ENCODE measurements at places on chromosomes 3 and 15.

- DNase-seq, result no peak
These were observed 15.9 kb downstream of the MYZAP start for GRCh38 chr15:57607570-57608000.

DNA sequence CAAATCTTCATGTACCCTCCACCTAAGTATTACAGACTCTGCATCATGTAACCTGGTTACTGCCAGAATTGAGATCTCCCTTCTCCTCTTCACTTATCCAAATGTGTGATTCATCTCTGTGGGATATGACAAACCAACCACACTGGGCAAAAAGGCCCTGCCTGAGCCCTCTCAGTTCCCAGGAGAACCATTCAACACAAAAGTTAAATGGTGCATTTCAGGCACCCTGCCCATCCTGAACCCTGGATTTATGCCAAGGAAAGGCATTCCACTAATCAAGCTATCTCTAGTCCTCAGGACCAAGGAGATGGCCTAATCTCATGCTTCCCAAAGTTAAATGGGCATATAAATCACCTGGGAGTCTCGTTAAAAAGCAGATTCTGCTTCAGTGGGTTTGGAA lies 108.5 kb downstream of the TNIK start:
- DNase-seq, result no peak

DNA sequence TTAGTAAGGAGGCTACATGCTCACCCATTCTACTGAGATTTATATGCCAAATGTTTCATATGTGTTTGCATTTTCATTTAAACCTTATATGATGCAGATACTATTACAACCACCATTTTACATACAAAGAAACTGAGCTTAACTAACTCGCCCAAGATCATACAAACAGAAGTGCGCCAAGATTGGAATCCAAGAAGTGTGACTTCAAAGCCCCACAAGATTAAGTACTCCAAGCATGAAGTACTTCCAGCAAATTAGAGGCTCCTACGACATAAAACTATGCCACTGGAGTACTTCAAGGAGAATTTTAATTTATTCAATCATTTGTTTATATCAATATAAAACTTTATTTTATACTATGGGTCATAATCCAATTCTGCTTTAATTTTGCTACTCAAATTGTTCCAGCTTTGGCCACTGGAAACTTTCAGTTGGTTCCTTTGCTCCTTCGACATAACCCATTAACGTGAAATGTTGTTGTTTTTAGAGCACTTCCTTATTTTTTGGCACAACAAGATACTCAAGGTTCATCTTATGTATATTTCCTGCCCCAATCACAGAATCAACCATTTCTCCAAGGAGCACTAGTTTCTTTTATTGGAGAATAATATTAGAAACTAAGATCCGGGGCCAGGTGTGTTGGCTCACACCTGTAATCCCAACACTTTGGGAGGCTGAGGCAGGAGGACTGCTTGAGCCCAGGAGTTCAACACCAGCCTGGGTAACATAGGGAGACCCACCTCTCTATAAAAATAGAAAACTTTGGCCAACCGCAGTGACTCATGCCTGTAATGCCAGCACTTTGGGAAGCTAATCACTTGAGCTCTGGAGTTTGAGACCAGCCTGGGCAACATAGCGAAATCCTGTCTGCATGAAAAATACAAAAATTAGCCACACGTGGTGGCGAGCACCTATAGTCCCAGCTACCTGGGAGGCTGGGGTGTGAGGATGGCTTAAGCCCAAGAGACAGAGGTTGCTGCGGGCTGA lies 10.4 kb downstream of the INO80 start:
- DNase-seq, result no peak

DNA sequence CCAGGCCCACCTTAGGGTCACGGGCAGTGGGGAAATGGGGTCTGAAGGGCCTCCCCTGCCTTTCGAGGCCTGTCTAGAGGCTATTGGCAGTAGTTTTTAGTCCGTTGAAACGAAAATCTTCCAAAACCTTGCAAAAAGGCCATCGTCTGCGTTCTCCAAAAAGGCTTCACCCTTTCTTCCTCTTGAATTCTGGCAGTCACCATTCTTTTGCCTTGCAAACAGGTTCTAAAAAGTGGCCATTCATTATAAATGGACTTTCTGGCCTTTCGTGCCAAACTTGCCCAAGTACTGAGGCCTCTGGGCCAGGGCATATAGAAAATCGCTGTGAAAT lies 367 bp upstream of the TARS3 start:
- DNase-seq, result no peak

DNA sequence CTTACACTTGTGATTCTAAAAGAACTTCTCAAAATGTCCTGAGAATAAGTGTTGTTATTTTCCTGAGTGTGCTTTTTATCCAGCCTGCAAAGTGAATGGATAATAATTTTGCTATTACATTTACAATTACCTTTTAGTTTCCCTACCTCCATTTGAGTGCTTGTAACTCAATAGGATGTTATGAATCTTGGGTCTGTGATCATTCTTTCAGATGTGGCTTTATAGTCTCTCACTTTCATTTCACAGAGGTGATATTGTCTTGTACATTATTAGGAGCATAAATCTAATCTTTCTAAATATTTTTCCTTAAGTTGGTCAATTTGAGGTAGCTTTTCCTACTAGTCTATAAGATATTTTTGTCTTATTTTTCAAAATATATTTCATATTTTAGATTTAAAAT lies 386.3 kb upstream of the EPHA6 start:
- DNase-seq, result no peak

DNA sequence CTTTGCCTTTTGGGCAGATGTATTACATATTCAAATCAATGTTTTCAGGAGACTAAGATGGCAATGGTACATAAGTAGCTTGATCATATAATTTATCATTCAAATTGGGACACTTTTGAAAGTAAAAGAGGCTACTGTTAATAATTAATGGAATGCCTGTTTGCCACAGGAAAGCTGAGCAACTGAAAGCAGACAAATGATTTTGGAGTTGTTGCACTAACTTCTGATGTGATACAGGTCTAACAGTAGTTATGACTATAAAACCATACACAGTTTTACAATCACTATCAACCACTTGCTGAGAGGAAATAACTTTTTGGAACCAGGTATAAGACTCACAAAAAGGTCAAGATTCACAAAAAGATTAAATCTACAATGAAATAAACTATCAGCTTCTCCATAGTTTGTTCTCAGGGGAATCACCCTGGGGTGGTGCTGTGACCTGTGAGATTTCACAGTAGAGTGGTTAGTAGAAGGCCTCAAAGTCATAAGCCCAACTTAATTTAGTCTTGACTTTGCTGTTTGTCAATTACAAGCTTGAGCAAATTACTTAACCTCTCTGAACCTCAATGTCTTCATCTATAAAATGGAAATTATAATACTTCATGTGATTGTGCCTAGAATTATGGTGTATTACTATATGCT lies 42.7 kb downstream of the HHLA2 start:
- no peak for DNase-seq

- DNase-seq, result no peak
These were observed 239.3 kb downstream of the FEZF2 start for GRCh38 chr3:62134061-62134496.

Data from CD4-positive, alpha-beta T cell treated with Interleukin-1 beta for 1 hour (primary cell).